ENCODE measurements at places on chromosomes 11 and 22. TPM values are rescaled to one million over a fixed set of nuclear protein-coding genes. Genes with fewer than 3 reads are reported as not detected.

Gene ELFN2
- total RNA-seq = 7.0 TPM

Gene SLC15A3
- total RNA-seq = 0.32 TPM

Gene TUBA8
- 0.17 TPM for total RNA-seq

Gene IGSF9B
- total RNA-seq = 0.64 TPM

Gene STK33
- total RNA-seq = 8.6 TPM

Gene LRP5
- 20.8 TPM for total RNA-seq

Gene HMBS
- 9.3 TPM for total RNA-seq

Gene TMEM191B
- total RNA-seq = 0.10 TPM

Gene CCDC116
- total RNA-seq = not detected

Gene IGSF22
- not detected for total RNA-seq

Gene MYH9
- 277 TPM for total RNA-seq

Gene APOBEC3B
- 6.5 TPM for total RNA-seq

Gene DERL3
- not detected for total RNA-seq

Gene MS4A1
- not detected for total RNA-seq

Gene HBE1
- 157 TPM for total RNA-seq

Gene LAYN
- total RNA-seq = 59.2 TPM
